Fibroblast of villous mesenchyme (primary cell): ENCODE measurements at places on chromosomes 5 and 9.

DNA sequence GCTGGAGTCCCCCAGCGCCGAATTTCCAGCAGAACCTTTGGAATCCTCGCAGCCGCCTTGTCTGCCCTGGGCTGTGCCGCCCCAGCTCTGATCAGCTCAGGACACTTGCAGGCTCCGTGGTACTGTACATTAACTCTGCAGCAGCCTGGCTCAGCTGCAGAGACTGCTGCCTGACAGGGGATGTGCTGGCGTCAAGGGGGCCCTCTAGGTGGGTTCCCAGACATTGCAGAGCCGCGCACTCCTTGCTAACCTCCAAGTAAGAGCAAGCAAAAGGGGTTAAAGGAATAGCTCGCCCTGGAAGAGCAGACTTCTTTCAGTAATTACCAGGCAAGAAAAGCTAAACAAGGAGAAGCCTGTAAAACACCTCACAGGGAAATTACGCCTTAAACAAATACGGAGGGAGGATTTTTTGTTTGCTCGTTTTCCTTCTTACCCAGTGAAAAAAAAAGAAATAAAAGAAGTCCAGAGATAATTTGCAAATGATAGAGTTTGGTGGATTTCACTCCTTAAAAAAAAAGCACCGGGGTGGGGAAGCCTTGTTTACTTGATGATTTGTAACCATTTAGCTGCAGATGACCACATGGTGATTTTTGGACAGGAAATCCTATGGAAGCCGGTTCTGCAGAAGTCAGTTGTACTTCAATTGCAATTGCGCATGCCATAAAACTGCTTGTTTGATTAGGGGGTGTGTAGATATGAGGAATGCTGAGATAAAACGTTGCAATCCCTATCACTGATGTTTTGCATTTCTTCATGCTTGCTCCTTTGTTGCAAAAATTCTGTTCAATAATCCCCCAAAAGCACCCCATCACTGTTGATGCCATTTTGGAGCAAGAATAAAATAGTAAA lies 305.8 kb downstream of the PDE4D start:
- peak; percentile 60 for DNase-seq

DNA sequence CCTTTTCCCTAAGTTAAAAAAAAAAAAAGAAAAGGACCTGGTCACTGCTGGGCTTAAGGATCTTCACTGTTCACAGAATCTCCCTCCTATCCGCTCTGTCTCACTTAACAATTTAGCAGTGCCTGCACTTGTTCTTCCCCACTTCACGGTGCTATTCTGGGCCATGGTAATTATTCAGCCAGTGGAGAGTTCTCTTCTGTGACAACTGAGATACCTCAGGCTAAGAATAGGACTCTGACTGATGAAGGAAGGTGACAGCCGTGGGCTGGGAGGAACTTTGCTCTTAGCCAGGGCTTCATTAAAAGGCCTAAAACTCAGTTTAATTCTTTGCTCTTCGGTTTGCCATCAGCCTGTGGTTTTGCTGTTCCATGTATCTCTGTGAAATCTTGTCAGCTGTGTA lies 51.9 kb upstream of the ENTREP1 start:
- no peak for DNase-seq

DNA sequence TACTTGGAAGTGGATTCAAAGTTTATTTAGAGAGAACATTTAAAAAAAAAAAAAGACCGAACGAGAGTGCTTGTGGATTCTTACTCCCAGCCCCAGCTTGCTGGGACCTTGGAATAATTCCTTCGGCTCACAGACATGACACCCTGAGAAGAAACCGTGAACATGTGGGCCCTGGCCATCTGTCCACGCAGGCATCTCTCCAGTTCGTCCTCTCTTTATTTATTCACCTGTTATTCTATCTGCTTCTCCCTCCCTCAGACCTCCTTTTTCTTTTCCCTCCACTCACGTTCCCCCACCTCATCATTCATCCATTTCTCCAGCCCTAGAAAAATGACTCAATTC lies 93.7 kb upstream of the PHYKPL start:
- no peak for DNase-seq

GRCh38 chr5:111252799-111253545 lies 28.8 kb downstream of the CAMK4 start:
- DNase-seq, result no peak

GRCh38 chr5:94690778-94691177 lies 72.3 kb downstream of the SLF1 start:
- no peak for DNase-seq

DNA sequence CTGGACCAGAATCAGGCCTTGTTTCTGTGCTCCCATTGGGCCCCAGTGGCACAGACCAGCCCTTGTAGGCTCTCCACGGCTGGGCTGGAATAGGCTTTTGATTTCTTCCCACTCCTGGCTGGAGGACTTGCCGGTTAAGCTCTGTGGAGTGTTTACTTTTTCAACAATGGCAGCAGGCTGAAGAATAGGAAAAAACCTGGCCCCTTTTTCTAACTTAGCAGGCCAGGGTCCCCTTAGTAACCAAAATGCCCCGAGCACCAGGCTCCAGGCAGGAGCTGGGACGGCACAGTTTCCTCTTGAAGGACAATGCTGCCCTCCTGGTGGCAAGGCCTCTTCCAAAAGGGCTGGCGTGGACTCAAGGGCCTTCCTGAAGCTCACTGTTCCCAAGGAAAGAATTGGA lies 230.3 kb downstream of the CRB2 start:
- no peak for DNase-seq

DNA sequence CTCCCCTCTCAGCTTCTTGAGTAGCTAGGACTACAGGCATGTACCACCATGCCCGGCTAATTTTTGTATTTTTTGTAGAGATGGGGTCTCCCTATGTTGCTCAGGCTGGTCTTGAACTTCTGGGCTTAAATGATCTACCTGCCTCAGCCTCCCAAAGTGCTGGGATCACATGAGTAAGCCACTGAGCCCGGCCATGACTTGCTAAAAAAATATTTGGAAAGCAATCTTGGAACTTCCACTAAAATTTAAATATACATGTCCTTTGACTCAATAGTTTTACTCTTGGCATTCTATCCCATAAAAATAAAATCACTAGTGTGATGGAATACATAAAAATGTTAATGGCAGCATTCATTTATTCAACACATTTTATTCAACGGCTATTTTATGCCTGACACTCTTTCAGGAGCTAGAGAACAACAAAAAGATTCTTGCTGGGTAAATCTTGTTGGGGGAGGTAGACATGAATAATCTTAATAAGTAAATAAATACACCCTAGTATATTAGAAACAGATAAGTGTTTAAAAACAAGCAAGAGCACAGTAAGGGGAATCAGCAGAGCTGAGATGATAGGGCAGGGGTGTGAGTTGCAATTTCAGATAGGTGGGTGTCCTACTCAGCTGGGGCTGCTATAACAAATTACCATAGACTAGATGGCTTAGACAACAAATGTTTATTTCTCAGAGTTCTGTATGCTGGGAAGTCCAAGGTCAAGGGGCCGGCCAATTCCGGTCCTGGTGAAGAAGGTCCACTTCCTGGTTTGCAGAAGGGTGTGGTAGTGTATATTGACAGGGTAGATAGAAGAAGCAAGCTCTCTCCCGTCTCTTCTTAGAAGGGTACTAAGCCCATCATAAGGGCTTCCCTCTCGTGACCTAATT lies 50.7 kb downstream of the KCNV2 start:
- DNase-seq, result no peak

DNA sequence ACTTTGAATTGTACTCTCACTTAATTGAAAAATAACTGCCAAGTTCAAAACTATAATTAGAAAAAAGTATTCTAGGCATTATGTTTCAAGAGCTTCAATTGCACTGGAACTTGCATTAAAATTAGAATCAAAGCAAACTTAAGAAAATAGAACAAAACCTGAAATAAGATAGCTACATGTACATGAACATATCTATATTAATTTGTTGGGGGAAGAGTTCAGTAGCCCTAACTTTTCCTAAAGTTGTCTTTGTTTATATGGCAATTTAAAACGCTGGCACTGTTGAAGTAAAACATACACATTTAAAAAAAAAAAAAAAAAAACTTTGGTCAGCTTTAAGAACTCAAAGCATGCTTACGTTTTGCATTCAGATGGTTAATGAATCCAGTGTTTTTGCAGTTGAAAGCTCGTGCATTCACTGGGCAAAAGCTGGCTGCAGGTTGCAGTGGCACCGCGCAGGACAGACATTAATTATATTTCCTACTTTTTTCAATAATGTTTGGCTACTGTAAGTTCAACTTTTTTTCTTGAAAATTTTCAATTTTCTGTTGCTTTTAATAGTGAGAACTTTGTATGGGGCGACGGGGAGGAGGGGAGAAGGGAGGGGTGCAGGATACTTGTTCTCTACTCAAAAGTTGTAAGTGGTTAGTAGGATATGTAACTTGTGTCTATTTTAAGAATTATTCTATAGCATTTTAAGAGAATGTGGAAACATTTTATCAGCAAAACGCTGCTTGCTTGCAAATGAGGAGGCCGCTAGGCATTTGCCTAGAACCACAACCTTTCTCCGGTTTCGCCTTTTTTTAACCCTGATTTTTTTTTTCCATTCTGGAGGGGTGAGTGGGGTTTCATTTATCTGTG lies 3.9 kb downstream of the NR2F1 start:
- no peak for DNase-seq

GRCh38 chr5:174305241-174305681 lies 259.8 kb downstream of the NSG2 start:
- no peak for DNase-seq

DNA sequence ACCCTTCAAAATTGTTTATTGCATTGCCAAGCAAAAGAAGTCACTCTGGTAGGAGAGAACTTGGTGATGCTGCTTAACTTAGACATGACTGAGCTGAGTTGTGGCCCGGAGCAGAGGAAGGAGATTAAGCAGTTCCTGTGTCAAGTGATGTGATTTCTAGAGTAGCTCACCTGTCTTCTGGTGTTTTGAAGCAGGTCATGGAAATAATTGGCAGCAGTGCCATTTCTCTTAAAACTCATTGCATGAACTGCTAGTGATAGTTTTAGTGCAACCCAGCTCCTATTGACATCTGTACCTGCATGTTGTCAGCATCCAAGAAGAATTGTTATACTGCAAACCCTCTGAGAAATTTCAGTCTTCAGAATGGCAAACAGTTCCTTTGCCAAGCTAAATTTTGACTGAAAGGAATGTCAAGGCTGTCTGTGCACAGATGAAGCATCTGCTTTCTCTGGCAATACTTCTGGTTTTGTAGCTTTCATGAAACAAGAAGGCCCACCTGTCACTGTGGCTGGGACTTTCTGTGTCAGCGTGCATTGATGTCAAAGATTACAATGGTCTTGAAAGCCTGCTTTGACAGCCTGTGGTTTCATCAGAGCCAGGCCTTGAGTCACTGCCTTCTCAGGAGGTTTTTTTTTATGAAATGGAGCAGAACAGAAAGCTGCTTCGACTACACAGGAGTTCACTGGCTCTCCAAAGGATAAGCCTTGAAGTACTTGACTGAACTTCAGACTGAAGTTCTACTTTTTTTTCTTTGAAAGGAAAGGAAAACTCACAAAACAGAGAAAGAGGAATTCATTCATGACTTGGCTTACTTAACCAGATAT lies 90.6 kb downstream of the RALGPS1 start:
- peak; percentile 25 for DNase-seq

GRCh38 chr5:138102454-138103318 lies 18.9 kb downstream of the WNT8A start:
- DNase-seq, result no peak

DNA sequence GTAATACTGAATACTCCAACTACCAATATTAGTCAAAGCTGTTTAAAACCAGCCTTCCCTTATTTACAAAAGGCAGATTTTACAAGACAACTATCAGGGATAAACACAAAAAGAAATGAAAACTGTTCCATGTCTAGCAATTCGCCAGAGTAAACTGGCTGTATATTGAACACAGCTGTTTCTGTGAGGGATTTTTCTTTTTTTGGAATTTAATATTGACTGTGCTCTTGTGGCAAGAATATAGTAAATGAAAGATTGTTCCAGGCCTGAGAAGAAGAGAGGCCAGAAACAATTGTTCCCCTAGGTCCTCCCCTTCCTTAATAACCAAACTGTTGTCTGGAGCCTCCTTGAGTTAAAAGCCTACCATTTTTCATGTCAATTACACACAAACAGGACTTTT lies 188.6 kb downstream of the PDE4D start:
- no peak for DNase-seq

DNA sequence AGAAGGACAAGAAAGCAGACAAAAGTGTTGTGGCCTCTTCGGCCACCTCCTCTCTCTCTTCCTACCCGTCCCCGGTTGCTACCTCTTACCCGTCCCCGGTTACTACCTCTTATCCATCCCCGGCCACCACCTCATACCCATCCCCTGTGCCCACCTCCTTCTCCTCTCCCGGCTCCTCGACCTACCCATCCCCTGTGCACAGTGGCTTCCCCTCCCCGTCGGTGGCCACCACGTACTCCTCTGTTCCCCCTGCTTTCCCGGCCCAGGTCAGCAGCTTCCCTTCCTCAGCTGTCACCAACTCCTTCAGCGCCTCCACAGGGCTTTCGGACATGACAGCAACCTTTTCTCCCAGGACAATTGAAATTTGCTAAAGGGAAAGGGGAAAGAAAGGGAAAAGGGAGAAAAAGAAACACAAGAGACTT lies 2.4 kb downstream of the EGR1 start:
- no peak for DNase-seq

- DNase-seq, result no peak
These were observed 219.3 kb downstream of the CEMIP2 start for GRCh38 chr9:71549023-71549422.

GRCh38 chr5:14082973-14083372 lies 60.2 kb upstream of the TRIO start:
- no peak for DNase-seq

DNA sequence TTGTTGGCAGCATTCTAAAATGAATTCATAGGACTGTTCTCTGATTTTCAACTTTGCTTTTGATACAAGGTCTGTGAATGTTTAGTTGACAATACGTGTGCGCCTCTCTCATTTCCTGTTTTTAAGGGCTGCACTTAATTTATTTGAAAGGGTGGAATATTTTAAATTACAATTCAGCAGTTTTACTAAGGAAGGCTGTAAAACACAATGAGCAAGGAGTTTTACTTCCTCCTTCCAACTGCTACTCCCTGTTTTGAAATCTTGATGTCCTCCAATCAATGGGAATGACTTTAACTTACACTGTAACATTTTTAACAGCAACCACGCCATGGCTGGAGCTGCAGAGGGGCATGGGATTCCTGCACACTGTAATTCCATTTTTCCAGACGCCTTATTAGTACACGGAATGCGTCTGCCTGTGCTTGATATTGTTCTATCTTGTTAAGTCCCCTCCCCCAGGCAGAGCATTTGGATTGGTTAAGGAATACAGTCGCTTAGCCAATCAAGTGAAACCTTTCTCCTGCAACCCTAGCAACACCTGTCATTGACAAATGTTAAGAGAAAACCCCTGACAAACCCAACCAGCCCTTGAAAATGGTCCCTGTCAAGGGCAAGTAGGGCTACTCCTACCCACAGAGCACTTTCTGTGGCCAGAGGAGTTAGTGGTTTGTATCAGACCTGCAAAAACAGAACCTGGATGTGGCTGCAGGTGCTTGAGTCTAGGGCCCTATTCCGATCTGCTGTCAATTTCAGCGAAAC lies 12.5 kb upstream of the ZSWIM6 start:
- DNase-seq, result no peak

DNA sequence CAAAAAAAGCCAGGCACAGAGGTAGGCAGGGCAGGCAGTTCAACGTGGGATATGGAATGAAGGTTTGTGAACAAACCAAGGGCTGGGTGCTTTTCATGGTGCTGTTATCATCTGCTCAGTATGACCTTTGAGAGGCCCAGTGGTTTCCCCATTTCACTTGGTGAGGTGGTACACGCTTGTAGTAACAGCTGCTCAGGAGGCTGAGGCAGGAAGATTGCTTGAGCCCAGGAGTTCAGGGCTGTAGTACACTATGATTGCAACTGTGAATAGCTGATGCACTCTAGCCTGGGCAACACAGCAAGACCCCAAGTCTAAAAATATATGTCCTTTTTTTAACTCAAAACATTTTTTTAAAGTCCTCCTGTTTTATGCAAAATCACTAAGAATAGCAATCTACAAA lies 174.8 kb downstream of the ENC1 start:
- DNase-seq, result no peak

GRCh38 chr9:129365196-129365595 lies 187.1 kb upstream of the IER5L start:
- DNase-seq, result no peak
